ENCODE measurements at places on chromosomes 16 and 17.
A peak's percentile ranks its signal among the peaks of the same experiment; 100 is the strongest.

- no peak for DNase-seq
Measured at GRCh38 chr17:17526369-17526768, 30.2 kb upstream of the RASD1 start.

GRCh38 chr17:78391843-78392242 is 13.4 kb downstream of the PGS1 start:
- no peak for DNase-seq

GRCh38 chr17:64505340-64506200 is 519 bp downstream of the DDX5 start:
- peak; percentile 91 for DNase-seq

DNA sequence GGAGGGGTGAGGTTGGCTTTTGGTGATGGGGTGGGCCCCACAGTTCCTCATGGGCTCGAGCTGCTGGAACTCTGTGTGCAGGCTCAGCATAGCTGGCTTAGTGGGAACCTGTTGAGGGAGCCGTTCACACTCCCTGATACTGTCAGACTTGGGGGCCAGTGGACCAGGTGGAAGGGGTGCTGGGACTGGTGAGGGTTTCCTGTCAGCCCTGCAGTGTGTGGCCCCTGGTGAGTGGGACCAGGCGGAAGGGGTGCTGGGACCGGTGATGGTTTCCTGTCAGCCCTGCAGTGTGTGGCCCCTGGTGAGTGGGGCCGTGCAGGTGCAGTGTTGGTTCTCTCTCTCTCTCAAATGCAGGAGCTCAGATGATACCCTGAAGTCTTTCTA is 45.1 kb upstream of the ZNF750 start:
- peak; percentile 55 for DNase-seq

DNA sequence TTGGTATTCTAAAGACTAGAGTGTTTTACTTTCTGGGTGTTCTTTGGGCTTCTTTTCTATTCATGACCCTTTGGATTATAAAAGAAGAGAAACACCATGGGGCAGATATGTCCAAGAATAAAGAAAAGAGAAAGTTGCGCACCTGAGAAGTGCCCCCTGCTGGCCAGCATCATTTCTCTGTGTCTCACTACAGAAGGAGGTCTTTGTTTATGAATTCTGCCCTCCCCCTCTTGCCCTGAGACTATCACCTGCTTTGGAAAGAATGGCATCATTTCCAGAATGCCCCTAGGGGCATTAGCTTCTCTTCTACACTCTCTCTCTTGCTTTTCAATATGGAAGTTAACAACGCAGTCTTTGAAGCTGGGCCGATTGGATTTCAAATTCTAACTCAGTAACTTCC is 45.0 kb downstream of the CDH13 start:
- peak; percentile 21 for DNase-seq

DNA sequence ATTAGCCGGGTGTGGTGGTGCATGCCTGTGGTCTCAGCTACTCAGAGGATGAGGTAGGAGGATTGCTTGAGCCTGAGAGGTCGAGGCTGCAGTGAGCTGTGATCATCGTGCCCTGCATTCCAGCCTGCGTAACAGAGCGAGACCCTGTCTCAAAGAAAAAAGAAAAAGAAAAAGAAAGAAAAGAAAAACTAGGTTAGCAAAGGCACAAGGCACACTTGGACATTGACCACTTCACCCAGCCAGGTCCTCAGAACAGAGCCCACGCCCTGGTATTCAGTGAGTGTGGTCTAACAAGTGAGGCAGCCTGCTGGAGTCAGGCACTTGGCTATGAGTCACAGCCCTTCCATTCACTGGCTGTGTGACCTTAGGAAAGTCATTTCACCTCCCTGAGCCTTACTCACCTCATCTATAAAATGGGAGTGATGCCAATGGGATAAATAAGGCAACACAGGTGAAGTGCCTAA is 10.4 kb downstream of the MILR1 start:
- peak; percentile 6 for DNase-seq

- DNase-seq, result no peak
Measured at GRCh38 chr16:69040144-69040909, 65.1 kb upstream of the HAS3 start.

DNA sequence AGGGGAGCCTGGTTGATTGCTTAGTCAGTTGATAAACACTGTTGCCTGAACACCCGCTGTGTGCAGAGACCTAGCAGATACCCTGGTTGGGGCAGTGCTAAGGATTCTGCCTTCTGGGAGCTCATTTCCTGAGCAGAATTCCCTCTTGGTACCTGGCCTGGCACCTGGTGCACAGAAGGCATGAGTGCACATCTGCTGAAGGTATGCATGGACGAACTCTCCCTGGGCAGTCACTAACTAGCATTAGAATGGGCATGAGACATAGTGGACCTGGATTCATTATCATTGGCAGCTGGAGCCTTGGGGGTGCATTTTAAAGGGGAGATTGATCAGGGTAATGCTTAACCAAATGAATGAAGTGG is 13.1 kb downstream of the ADCY7 start:
- DNase-seq, result no peak

All from activated CD4-positive, alpha-beta T cell treated with anti-CD3 and anti-CD28 coated beads, Interleukin-2, Interleukin-6, amounts not matched to agents 100 ng/mL and 50 ng/mL, durations not matched to agents 16 hours and 8 hours (primary cell).